ENCODE measurements at places on chromosomes 3 and 15. TPM values are rescaled to one million over a fixed set of nuclear protein-coding genes. Genes with fewer than 3 reads are reported as not detected.
A peak's percentile ranks its signal among the peaks of the same experiment; 100 is the strongest.

DNA sequence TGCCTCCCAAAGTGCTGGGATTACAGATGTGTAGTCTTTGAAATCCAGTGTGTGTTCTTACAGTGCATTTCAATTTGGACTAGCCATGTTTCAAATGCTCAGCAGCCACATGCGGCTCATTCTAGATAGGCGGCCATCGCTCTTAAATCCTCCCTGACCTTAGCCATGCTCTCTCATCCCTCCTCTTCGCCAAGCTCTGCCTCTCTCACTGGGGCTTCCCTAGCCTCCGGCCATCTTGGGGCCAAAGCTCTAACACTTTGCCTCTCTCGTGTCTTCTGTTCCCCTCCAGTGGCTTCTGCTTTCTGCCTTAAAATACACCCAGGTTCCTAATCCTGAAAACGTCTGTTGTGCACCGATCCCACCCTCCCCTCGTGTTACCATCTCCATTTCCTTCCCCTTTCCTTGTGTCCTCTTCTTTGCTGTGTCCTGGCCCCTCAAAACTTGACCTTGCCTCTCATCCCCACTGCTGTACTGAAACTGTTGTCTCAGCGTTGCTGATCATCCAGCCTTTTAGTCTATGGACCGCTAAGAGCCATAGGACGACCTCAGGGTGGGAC lies 1.4 kb upstream of the GHRL start:
- no peak for DNase-seq
- no peaks in the 10 kb centered on the region for H3K4me1 ChIP-seq
- no peak overlapping the region for H3K27ac ChIP-seq

- peaks cover 6% of the 10 kb centered on the region for H3K36me3 ChIP-seq
- no peak for DNase-seq
- no peak overlapping the region for H3K27ac ChIP-seq
- no peaks in the 10 kb centered on the region for H3K27me3 ChIP-seq
These were observed 219.4 kb downstream of the STAG1 start for GRCh38 chr3:136532766-136533165.

GRCh38 chr15:45510758-45511280 lies 11.7 kb downstream of the SLC30A4 start:
- H3K36me3 ChIP-seq: peaks cover 9% of the 10 kb centered on the region
- no peak overlapping the region for H3K27ac ChIP-seq
- no peak overlapping the region for H3K4me3 ChIP-seq
- DNase-seq: no peak
- H3K4me1 ChIP-seq: no peaks in the 10 kb centered on the region

PLA2G4F gene
- not detected for polyA plus RNA-seq

GPR62 gene
- polyA plus RNA-seq: 0.59 TPM

KCNH8 gene
- 0.11 TPM for polyA plus RNA-seq

GRCh38 chr15:60704129-60704528 lies 225.2 kb upstream of the ICE2 start:
- H3K27me3 ChIP-seq: no peaks in the 10 kb centered on the region
- no peak overlapping the region for H3K27ac ChIP-seq
- H3K4me3 ChIP-seq: no peak overlapping the region
- H3K4me1 ChIP-seq: peaks cover 3% of the 10 kb centered on the region
- no peaks in the 10 kb centered on the region for H3K36me3 ChIP-seq

LRRC2 gene
- 2.3 TPM for polyA plus RNA-seq

DNA sequence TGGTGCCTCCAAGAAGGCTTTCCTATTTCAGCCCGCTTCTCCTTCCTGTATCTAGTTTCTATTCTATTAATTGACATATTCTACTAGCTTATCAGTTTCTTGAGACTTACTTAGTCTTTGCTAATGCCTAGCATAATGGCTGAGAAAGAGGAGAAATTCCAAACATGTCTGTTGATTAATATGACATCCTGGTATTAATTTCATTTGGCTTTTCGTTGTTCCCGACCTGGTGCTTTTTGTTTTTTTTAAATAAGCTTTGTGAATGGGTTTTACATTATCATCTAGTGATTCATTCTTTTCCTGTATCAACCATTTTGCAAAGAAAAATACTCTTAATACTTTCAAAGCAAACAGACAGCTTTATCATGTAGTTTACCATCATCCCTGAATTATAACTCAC lies 13.1 kb downstream of the WDR53 start:
- H3K27ac ChIP-seq: no peak overlapping the region
- H3K4me1 ChIP-seq: no peaks in the 10 kb centered on the region
- no peak for DNase-seq
- H3K36me3 ChIP-seq: peaks cover 6% of the 10 kb centered on the region

GRCh38 chr3:14796403-14797077 lies 22.2 kb upstream of the FGD5 start:
- H3K4me3 ChIP-seq: no peak overlapping the region
- no peak overlapping the region for H3K27ac ChIP-seq
- no peak for DNase-seq
- peaks cover 14% of the 10 kb centered on the region for H3K4me1 ChIP-seq
- H3K27me3 ChIP-seq: peaks cover 6% of the 10 kb centered on the region
- no peaks in the 10 kb centered on the region for H3K36me3 ChIP-seq

DNA sequence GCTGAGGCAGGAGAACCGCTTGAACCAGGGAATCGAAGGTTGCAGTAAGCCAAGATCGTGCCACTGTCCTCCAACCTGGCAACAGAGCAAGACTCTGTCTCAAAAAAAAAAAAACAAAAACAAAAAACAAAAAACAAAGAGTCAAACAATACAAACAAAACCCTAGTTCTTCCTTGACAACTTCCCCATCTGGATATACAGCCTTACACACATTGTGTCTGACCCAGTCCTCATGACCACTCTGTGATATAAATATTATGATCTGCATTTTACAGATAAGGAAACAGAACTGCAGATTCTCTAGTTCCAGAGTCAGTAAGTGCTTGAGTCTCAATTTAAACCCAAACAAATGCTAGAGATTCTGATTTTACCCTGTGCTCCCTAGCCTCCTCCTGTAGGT lies 4.8 kb upstream of the ESYT3 start:
- DNase-seq: no peak
- no peak overlapping the region for H3K4me3 ChIP-seq
- H3K27ac ChIP-seq: no peak overlapping the region
- no peaks in the 10 kb centered on the region for H3K36me3 ChIP-seq
- H3K4me1 ChIP-seq: peaks cover 5% of the 10 kb centered on the region

DNA sequence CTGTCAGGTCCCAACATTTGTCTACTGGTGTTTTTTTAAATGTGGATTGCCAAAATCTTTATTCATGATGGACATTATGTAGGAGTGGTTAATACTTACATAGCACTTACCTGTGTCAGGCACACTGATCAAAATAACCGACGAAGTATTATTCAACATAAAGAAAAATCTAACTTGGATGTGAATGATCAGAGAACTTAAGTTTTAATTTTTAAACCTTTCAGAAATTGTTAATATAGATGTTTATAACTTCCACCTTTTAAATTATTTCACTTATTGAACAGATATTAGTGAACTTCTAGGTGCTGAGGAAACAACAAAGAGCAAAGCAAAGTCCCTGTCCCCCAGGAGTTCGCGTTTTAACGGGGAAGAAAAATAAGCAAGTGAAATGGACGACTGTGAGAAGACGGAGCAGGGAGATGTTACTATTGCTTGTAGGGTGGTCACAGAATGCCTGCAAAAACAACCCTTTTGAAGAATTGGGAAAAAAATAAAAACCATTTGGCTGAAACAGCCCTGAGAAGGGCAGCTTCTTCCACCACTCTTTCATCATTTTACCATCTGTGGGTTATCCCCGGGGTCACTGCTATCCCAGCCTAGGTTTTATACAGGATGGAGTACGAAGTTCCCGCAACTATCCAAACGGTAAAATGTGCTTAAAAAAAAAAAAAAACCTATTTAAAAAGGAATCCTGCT lies 915 bp upstream of the APH1B start:
- no peak for DNase-seq
- H3K4me3 ChIP-seq: peak overlapping the region; percentile 83
- H3K36me3 ChIP-seq: peaks cover 5% of the 10 kb centered on the region
- H3K27ac ChIP-seq: peak overlapping the region; percentile 81
- H3K27me3 ChIP-seq: no peaks in the 10 kb centered on the region

ST3GAL6 gene
- 6.8 TPM for polyA plus RNA-seq

- H3K4me3 ChIP-seq: no peak overlapping the region
- no peak for DNase-seq
- no peaks in the 10 kb centered on the region for H3K4me1 ChIP-seq
- H3K27me3 ChIP-seq: no peaks in the 10 kb centered on the region
- H3K27ac ChIP-seq: no peak overlapping the region
- H3K36me3 ChIP-seq: no peaks in the 10 kb centered on the region
These were observed 459.4 kb upstream of the ROBO1 start for GRCh38 chr3:80227216-80227615.

MORC1 gene
- not detected for polyA plus RNA-seq

- H3K4me1 ChIP-seq: no peaks in the 10 kb centered on the region
- no peaks in the 10 kb centered on the region for H3K27me3 ChIP-seq
- no peak for DNase-seq
- no peak overlapping the region for H3K4me3 ChIP-seq
These were observed 981.4 kb downstream of the FHIT start for GRCh38 chr3:60269829-60270266.

DNA sequence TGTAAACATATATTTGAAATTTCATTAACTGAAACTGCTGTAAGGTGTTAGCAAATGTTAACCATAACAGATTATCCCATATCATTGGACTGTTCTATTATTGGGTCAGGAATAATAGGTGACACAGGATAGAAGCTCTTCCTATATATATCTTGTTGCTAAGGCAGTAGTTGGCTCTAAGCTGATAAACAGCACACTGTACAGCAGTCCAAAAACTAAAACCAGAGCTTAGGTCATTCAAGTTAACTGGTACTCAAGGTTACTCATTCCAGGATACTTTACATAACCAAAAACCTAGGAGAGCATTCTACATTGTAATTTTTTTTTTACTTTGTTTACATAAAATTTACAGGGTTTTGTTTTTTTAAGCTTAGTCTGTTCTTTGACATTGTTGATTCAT lies 8.9 kb downstream of the DNAJC19 start:
- H3K36me3 ChIP-seq: peaks cover 11% of the 10 kb centered on the region
- H3K4me3 ChIP-seq: no peak overlapping the region
- H3K4me1 ChIP-seq: no peaks in the 10 kb centered on the region
- peak overlapping the region; percentile 38 for H3K27ac ChIP-seq

DNA sequence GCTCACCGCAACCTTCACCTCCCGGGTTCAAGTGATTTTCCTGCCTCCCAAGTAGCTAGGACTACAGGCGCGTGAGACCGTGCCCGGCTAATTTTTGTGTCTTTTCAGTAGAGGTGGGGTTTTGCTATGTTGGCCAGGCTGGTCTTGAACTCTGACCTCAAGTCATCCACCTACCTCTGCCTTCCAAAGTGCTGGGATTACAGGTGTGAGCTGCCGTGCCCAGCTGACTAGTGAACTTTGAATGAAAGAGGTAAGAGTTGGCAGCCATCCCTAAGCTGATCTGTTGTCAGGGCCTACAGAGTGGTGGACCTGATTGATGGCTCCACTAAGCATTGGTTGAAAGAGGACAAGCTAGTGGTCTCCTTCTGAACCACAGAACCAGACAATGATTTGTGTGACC lies 15.3 kb downstream of the PXK start:
- no peaks in the 10 kb centered on the region for H3K27me3 ChIP-seq
- no peak overlapping the region for H3K27ac ChIP-seq
- DNase-seq: no peak
- peaks cover 4% of the 10 kb centered on the region for H3K36me3 ChIP-seq

DNA sequence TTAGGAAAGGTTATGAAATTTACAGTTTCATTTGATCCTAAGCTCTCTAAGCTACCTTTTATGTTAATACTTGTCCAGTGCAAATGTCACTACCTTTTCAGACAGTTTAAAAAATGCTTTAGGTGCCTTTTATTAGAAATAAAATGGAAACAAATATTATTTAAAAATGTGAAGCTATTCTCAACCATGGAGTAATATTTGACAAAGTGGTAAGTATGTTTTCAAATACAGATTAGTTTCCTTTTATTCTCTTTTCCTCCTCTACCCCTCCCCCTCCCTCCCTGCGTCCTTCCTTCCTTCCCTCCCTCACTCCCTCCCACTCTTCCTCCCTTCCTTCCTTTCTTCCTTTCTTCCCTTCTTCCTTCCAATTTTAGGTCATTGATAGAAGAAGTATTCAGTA lies 6.3 kb downstream of the LRRC3B start:
- no peak overlapping the region for H3K27ac ChIP-seq
- peaks cover 6% of the 10 kb centered on the region for H3K27me3 ChIP-seq
- peaks cover 16% of the 10 kb centered on the region for H3K4me1 ChIP-seq
- H3K4me3 ChIP-seq: no peak overlapping the region
- peaks cover 2% of the 10 kb centered on the region for H3K36me3 ChIP-seq

TIMP4 gene
- 1.2 TPM for polyA plus RNA-seq

VGLL3 gene
- polyA plus RNA-seq: 23.9 TPM

DNA sequence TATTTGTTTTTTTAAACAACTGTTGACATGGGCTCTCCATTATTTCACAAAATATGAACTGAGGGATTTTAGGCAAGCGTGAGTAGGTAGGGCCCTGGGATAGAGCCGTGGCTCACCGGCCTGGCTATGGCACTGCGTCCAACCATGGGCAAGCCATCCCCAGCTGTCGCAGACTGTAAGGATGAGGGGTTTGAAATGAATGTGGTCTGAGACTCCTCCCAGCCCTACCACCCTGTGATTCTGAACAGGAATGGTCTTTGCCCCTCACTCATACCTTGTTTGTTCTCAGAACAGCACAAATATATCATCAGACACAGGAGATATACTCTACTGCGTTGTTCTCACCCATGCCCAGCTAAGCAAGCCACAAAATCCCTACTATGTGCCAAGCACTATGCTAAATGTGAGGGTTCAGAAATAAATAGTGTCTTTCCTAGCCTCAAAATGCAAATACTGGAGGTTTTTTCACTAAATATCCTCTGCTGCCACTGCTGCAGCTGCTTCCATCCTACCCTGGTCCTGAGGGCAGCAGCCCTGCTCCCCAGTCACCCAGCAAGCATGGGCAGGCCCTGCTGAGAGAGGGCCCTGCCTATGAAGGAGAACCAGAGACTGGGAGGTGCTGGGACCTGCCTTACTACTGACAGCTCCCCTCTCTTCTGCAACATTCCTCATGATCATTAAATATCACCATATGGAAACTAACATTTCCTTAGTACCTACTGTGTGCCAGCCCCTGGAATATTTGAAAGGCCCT lies 102.8 kb downstream of the XXYLT1 start:
- H3K4me1 ChIP-seq: peaks cover 21% of the 10 kb centered on the region
- no peak for DNase-seq
- H3K27ac ChIP-seq: no peak overlapping the region
- H3K27me3 ChIP-seq: no peaks in the 10 kb centered on the region
- no peak overlapping the region for H3K4me3 ChIP-seq

- H3K4me3 ChIP-seq: no peak overlapping the region
- no peaks in the 10 kb centered on the region for H3K27me3 ChIP-seq
These were observed 9.6 kb downstream of the SMARCC1 start for GRCh38 chr3:47772047-47772446.
